ENCODE measurements at places on chromosomes 3 and 15. TPM values are rescaled to one million over a fixed set of nuclear protein-coding genes. Genes with fewer than 3 reads are reported as not detected.

GRCh38 chr3:61134532-61134931, 116.7 kb downstream of the FHIT start:
- no peak for DNase-seq

GRCh38 chr3:2706144-2706835, 403.9 kb downstream of the IL5RA start:
- no peak for DNase-seq

DNA sequence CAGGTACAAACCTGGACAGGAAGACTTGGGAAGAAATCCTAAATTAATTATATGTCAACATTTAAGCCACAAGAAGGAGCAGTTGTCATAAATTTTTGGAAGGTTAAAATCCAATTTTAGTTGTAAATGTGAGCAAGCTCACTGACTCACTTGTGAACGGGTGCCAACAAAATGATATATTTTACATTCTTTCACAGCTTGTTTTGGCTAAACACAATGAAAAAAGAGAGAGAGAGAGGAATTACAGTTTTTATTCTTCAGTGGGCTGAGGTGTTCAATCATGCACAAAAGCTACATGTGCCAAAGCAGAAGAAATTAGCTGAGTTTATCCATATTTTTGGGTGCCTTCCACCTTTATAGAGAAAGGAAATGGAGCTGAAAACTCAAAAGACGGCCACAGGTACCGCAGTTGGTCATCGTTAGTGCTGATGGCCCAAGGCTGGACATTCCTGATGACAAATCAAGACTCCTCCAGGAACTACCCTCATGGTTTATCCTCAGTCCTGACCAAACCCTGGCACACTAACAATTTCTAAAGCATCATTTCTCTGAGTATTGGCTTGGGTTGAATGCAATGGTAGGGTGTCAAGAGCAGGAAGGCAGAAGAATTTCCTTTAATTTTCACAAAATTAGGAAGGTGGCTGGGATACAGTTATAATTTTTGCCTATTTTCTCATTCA, 37.6 kb upstream of the WNT5A start:
- DNase-seq, result no peak

GRCh38 chr3:63940389-63940757, 28.2 kb upstream of the SCAANT1 start:
- no peak for DNase-seq

- no peak for DNase-seq
These were observed 497.9 kb upstream of the SGO1 start for GRCh38 chr3:20683910-20684309.

The EIF4G1 gene
- total RNA-seq, result 284 TPM

- DNase-seq, result no peak
These were observed 142.9 kb downstream of the NEO1 start for GRCh38 chr15:73195166-73195565.

The CX3CR1 gene
- 1.3 TPM for total RNA-seq

The MKRN2 gene
- 27.9 TPM for total RNA-seq

The GOLGA6L9 gene
- total RNA-seq, result 1.8 TPM

The SCAMP5 gene
- total RNA-seq, result 3.6 TPM

DNA sequence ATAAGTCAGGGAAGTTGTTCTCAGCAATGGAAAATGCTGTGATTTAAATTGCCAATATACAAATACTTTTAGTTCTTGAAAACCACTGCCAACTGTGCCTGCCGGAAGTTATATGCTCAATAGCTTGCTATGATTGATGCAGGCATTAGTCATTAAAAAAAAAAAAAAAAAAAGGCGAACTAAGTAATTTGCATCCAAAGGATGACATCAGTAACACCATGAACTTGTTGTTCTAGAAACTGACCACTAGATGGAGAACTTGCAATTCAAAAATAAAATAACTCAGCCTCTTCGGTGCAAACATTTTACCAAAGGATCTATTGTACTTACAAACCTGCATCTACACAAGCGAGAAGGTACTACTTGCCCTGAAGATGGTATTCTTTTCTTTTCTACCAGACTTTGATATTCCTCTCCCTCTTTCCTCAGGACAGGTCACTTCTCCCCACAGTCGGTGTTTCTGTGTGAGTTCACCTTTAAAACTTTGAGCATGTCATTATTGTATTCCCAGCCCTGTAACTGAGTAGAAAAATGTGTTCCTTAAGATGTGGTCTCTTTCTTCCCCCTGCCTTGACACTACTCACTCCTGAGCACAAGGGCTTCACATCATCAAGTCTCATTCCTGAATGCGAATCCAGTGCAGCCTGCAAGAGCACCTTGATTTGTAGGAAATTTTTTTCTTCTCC, 115.0 kb upstream of the VEPH1 start:
- no peak for DNase-seq

GRCh38 chr3:45599424-45599886, 4.9 kb downstream of the LIMD1 start:
- DNase-seq, result no peak

DNA sequence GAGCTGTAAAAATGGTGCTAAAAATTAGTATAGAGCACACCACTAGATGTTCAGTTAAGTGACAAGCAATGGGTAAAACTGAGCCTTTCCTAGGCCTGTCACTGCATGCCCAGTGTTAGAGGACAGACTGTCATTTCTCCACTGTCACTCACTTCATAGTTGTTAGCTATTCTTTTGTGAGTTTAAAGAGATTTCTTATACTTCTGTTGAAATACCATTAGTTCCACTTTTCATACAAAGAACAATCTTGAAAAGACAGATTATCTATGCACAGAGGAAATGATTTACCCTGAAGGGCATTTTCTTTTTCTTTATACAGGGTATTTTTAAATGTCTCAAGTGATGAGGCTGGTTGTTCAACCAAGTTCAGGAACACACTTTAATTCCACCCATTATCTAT, 28.3 kb upstream of the CHMP2B start:
- DNase-seq, result no peak

- no peak for DNase-seq
These were observed 2.0 kb upstream of the UBP1 start for GRCh38 chr3:33442190-33442589.

The FGF12 gene
- total RNA-seq, result 45.1 TPM

DNA sequence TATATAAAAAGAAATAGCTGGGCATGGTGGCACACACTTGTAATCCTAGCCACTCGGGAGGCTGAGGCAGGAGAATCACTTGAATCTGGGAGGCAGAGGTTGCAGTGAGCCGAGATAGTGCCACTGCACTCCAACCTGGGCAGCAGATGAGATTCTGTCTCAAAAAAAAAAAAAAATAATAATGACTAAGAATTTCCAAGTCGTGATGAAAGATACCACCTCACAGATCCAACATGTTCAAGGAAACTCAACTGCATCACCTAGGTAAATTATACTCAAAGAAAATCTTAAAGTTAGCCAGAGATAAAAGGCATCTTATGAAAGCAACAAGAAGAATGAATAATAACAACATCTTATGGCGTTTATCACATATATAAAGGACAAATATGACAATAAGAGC, 50.1 kb downstream of the DOCK3 start:
- no peak for DNase-seq

DNA sequence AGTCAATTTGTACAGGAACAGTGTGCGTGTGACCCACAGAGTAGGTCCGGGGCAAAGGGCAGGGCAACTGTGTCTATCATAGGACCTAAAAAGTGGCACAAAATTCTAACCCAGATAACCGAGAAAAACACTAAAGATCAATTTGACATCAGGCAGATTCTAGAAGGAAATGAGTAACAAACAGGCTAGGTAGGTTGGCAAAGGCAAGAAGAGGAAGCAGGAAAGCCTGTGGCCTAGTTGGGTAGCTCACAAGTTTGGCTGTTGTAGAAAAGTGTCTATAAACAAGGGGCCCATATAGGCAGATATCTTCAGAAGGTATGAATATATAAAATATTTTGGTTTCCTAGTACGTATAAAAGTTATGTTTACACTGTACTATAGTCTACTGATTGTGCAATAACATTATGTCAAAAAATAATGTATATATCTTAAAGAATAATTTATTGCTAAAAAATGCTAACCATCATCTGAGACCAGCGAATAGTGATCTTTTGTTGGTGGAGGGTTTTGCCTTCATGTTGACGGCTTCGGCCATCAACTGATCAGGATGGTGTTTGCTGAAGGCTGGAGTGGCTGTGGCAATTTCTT, 13.3 kb upstream of the OR5K1 start:
- DNase-seq, result no peak

GRCh38 chr3:58973796-58974195, 76.0 kb downstream of the CFAP20DC start:
- DNase-seq, result no peak

DNA sequence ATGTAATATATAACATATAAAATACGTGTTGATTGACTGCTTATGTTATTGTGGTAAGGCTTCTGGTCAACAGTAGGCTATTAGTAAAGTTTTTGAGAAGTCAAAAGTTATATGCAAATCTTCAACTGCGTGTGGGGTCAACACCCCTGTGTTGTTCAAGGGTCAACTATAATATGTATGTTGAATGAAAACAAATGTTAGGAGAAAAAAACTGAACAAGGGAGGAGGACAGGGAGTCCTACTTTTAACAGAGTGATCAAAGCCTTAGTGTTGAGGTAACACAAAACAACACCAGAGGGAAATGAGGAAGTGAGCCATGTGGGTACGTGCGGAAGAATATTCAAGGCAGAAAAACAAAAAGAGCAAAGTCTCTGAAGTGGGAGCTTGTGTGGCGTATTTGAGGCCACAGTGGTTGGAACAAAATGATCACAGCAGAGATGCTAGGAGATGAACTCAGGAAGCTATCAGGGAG, 62.5 kb downstream of the SFMBT1 start:
- DNase-seq, result no peak

- no peak for DNase-seq
These were observed 378 bp upstream of the HYAL3 start for GRCh38 chr3:50299638-50299928.

DNA sequence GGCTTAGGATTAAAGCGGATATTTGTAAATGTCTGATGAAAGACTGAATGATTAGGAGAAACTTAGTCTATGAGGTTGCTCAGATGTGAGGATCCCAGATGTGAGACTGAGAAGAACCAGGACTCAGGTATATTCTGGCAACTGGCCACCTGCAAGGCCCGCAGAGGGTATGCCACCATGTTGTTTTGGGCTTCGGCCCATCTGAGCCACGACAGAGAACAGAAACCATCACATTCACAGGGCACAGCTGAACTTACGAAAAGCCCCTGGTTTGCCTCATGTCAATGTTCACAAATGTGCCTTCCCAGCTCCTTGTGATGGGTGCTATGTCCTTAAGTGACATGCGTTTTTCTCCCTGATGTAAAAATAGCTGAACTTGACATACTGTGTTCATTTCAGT, 412.5 kb upstream of the RORA start:
- no peak for DNase-seq

GRCh38 chr3:87336761-87337160, 60.4 kb upstream of the POU1F1 start:
- DNase-seq, result no peak

- no peak for DNase-seq
These were observed 312.8 kb downstream of the CLSTN2 start for GRCh38 chr3:140247775-140248174.

DNA sequence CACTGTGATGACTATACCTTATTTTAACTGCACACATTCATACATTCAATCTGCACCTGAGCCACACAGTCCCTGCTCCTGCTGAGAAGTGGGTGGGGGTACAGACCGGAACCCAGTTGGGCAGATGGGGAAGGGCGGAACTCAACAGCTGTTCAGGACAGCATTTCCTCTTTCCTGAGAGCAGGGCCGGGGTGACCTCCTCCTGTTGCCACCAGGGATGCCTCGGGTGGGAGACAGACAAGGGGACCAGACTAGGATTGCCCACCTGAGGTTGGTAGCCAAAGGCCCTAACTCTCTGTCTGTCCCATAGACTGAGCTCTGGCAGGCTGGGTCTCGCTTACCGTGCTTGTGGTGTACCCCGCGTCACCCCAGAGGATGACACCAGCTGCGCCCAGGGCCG, 3.9 kb downstream of the HYAL2 start:
- no peak for DNase-seq

The ROBO1 gene
- 6.2 TPM for total RNA-seq

The SLC9C1 gene
- 3.9 TPM for total RNA-seq

- DNase-seq, result no peak
These were observed 177.7 kb upstream of the NR2E3 start for GRCh38 chr15:71632576-71633195.

- peak; percentile 84 for DNase-seq
These were observed 468 bp downstream of the UBP1 start for GRCh38 chr3:33439546-33440327.

GRCh38 chr15:44024155-44024554, 170.9 kb downstream of the FRMD5 start:
- DNase-seq, result no peak

DNA sequence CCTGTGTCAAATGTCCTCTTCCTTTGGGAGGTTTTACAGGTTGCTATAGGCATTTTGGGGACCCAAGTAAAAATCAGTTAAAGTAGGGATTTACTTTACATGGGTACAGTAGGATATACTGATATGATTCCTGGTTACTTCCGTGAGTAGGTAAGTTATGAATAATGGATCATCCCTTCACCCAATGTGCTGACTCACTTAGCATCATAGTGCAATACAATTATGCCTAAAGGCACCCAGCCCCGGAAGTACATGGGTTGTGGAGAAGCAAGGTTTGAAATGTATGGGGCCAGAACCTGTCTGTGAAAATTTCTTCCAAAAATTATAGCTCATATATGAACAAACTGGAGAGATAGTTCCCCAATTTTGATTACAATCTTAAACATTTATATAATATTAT, 64.0 kb downstream of the GLB1 start:
- DNase-seq, result no peak

DNA sequence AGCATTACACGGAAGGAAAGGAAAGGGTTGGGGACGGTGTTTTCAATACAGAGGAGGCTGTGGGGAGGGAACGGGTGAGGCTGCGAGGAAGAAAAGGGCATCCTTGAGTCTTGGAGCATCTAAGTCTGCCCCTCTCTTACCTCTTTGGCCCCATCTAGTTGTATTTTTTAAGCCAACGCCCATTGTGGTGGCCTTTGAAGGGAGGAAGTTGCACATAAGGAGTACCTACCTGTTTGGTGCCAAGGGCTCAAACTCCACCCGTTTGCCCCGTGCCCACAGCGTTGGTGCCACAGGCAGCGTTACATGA, 146.1 kb upstream of the UMPS start:
- DNase-seq, result no peak

- no peak for DNase-seq
These were observed 24.2 kb downstream of the KATNBL1 start for GRCh38 chr15:34185666-34186065.

The THSD4 gene
- total RNA-seq, result 116 TPM

DNA sequence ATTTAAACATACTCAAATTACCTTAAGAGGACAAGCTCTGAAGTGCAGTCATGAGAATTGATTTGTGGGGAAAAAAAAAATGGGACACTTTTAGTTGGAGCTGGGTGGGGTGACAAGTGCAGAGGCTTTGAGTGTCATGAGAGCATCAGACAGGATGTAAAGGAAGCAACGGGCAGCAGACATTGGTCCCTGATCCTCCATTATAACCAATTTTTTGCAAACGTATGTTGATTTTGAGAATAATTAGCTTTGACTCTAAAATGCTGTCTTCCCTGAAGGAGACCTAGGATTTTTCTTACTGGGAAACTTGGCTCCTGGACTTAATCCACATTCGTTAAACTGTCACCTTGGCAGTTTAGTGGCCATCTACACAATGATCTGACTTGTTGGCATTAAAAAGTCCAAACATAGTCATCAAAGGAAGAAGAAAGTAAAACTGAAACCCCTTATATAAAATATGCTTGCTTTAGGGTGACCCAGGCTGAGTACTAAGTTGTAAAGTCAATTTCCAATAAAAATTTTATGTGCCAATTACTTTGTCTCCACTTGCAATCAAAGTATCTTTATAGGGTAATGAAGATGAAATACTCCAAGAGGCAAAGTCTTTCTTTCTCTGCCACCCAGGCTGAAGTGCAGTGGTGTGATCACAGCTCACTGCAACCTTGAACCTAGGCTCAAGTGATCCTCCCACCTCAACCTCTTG, 45.6 kb downstream of the BCL2L10 start:
- no peak for DNase-seq

The LRTM1 gene
- total RNA-seq, result not detected

Data from cardiac septum (tissue), 1 donor.